Common myeloid progenitor, CD34-positive (primary cell): ENCODE measurements at places on chromosomes 1 and 21.

GRCh38 chr1:67977756-67978155, 72.7 kb downstream of the DIRAS3 start:
- no peak for DNase-seq

- DNase-seq: no peak
Measured at GRCh38 chr1:232248276-232248820, 381.6 kb downstream of the SIPA1L2 start.

GRCh38 chr1:226558036-226558650, 9.6 kb downstream of the STUM start:
- DNase-seq: no peak

GRCh38 chr1:17207046-17207445, 2.1 kb downstream of the PADI1 start:
- peak; percentile 79 for DNase-seq

DNA sequence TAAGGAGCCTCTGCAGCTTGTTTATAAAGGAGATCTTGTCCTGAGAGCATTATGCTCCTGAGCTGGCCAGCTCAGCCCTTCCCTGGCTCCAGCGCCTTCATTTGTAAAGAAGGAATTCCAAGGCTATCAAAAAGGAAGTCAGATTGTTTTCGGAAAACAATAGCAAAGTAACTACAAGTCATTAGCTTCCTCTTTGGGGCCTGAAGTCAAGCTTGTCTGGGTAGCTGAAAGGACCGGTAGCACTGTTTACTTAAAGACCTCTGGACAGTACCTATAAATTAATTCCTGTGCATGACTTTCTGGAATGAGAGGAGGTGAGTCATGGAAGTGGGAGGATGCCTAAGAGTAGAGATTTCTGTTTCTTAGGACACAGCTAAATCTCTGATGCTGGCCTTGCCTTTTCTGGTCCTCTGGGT, 20.7 kb upstream of the GJA5 start:
- DNase-seq: no peak

GRCh38 chr1:64121766-64122385, 81.5 kb upstream of the UBE2U start:
- DNase-seq: no peak

DNA sequence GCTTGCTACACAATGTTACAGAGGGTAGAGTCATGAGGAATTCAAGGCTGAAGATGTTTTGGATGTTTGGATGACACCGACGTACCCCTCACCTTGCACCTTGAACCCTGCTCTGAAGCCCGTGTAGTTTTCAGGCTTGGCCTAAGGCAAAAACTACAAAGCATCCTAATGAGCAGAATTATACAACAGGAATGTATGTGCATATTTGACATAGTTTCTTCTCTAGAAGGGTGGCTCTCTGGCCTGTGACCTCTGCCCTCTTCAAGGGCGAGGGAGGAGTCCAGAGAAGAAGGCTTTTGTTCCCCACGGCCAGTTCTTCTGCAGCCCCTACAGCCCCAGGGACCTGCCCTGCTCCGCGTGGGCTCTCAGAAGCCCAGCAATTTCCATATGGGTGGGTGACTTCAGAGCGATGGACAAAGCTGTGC, 43.3 kb downstream of the L1TD1 start:
- no peak for DNase-seq

DNA sequence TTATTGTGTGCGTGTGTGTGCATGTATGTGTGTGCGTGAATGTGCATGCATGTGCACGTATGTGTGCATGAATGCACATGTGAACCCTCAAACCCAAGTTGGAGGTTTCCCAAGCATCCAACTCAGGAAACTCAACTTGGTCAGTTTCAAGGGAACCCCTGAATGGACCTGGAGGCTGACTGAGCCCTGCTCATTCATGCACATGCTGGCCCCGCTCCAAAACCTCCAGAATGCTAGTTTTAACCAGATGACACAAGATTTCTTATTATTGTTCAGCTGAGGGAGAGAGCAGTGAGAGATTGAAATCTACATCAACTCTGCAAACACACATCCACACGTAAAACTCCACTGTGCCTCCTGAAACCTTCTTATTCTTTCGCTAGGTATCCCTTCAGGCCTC, 104.4 kb downstream of the OMA1 start:
- DNase-seq: no peak

DNA sequence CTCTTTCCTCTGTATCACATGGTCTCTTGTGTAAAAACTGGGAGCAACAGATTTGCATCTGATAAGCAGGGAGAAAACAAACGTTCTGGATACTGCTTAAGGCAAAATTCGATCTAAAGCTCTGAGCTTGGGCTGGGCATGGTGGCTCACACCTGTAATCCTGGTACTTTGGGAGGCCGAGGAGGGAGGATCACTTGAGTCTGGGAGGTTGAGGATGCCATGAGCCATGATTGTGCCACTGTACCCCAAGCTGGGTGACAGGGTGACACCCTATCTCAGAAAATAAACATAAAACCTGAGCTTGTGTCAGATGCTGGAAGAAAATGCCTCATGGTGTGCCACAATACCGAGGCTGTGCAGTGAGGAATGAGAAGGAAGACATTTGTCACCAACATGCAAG, 73.9 kb downstream of the SCCPDH start:
- no peak for DNase-seq

DNA sequence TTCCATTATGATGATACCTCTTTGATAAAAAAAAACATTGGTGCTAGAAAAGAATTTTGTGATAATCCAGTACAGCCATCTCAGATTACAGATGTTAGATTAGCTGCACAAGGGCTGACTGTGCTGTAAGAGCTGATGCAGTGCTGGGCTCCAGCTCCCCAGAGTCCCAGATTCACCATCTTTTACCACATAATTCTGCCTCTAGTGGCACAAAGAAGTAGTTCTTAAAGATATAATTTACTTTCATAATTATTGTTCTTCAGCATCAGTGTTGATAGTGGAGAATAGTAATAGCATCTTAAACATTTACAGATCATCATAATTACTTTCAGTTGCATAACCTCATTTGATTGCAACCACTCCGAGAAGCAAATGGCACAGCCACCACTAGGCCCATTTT, 262.1 kb downstream of the BRINP2 start:
- DNase-seq: no peak

DNA sequence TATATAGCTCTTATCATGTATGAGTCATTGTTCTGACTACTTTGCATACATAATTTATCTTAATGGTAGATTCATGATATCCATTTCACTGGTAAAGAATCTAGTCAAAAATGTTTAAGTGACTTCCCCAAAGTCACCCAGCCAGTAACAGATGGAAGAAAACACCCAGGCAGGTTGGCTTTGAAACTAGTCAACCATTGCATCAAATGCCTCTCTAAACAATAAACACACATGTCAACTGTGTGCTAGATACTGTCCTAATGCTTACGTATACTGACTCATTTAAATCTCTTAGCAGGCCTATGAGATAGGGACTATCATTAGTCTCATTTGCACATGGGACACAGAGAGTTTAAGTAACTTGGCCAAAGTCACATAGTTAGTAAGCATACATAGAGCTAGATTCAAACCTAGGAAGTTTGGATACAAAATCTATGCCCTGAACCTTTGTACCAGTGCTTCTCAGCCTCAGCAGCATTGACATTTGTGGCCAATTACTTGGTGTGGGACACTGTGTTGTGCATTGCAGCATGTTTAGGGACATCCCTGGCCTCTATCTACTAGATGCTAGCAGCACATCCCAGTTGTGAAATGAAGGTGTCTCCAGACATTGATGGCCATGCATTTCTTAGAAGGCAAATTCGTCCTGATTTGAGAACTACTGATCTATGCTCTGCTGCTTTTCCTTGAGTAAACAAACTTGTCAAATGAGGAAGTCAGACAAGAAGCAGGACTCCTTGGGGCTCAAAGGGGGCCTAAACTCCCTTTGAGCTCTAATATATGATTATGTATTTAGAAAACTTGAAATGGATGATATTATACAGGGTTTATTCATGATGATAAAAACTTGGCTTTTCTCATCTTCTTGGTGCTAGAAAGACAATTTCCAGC, 316.3 kb downstream of the KCNH1 start:
- DNase-seq: no peak
